ENCODE measurements at places on chromosomes 2 and 18.

GRCh38 chr18:41343808-41344207, 611.2 kb upstream of the PIK3C3 start:
- no peak for DNase-seq

DNA sequence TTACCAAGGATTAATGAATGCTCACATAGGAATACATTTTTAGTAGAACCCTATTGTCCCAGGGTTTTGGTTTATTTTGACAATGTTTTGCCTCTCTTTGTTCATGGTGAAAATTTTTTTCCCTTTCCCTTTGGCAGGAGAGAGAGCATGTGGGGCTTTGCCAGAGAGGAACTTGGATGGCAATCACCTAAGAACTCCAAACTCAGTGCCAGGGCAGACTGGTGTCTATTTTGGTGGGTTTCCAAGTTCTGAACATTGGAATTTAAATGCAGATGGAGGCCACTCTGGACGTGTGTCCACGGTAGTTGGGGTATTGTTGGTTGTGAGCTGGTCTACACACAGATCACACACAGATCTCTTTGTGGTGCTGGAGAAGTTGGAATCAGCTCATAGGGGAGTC, 2091.1 kb upstream of the PIK3C3 start:
- no peak for DNase-seq

GRCh38 chr2:127254386-127254981, 34.4 kb upstream of the CYP27C1 start:
- DNase-seq = no peak

GRCh38 chr2:66418381-66418780, 16.5 kb upstream of the MEIS1 start:
- no peak for DNase-seq

- no peak for DNase-seq
Measured at GRCh38 chr2:122704109-122704563, 948.7 kb downstream of the TSN start.

GRCh38 chr2:209579230-209579749, 155.4 kb downstream of the MAP2 start:
- no peak for DNase-seq

GRCh38 chr2:232603283-232603682, 30.1 kb upstream of the EFHD1 start:
- DNase-seq = no peak

DNA sequence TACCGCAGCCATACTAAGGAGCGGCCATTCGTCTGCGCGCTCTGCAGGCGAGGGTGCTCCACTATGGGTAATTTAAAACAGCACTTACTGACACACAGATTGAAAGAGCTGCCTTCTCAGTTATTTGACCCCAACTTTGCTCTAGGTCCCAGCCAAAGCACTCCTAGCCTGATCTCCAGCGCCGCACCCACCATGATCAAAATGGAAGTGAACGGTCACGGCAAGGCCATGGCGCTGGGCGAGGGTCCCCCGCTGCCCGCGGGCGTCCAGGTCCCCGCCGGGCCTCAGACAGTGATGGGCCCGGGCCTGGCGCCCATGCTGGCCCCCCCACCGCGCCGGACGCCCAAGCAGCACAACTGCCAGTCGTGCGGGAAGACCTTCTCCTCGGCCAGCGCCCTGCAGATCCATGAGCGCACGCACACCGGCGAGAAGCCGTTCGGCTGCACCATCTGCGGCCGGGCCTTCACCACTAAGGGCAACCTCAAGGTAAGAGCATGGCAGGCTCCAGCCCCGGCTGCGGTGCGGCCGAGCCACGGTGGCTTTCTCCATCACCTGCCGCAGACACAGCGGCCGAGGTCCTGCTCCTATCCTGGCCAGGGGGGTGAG, 15.5 kb downstream of the SALL3 start:
- DNase-seq = peak; percentile 41

GRCh38 chr2:142315346-142315745, 184.5 kb upstream of the LRP1B start:
- DNase-seq = no peak

GRCh38 chr18:478681-479080, 21.8 kb downstream of the COLEC12 start:
- no peak for DNase-seq

DNA sequence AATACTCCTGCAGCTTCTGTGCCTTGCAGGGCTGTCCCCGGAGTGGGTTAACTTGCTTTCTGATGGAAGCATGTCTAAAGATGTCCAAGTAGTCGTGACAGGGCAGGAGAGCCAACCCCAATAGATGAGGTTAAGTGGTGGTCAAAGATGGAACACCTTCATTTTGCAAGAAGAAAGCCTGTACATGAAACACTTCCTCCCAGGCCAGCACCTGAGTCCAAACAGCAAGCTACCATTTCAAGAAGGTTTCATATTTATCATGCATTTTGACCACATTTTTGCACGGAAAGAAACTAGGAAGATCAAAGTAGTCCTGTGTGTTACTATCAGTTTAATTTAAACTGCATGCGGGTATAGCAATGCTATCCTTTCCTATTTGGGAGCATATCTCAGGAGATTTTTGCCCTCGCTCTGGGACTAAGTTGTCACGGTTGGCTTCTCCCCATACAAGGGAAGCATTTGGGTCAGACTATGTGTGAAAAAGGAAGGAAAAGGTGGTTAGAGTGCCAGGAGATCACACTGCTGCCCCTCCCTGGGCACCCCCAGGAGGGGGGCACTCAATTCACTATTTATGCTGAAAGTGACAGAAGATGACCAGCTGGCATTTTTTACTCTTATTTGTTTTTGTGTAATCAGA, 187.6 kb downstream of the ZNF521 start:
- DNase-seq = no peak

- no peak for DNase-seq
Measured at GRCh38 chr2:102880731-102881130, 118.9 kb downstream of the TMEM182 start.

DNA sequence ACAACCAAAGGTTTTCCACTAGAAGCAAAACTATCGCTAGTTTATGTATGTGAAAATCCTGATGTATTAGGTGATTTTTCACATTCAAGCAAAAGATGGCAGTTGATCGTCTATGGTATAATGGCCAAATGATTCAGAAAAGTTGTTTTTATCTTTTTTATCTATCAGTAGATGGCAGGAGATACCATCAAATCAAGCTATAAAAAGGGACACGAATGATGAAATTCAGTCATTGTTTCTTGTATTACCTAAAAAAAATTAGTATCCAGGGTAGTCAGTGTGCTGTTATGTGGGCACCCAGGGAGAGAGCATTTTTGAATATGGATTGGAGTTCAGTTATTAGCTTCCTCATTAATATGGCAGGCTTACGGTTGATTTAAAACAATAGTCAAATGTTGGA, 22.9 kb upstream of the CAVIN2 start:
- no peak for DNase-seq

DNA sequence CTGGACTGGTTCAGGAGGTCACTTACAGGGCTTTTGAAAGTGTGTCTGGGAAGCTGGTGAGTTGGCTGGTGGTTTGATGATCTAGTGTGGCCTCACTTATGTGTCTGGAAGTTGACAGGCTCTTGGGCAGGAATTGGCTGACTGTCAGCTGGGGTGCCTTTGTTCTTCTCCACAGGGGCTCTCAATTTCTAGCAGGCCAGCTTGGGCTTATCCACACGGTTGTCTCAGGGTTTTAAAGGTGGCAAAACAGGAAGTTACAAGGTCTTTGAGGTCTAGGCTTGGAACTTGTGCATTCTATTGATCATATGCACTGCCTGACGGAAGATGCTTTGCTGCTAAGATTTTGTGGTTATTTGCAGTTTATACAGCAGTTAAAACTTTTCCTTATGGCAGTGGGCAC, 52.0 kb upstream of the CELF4 start:
- DNase-seq = no peak

GRCh38 chr2:26421961-26422360, 20.2 kb downstream of the DRC1 start:
- no peak for DNase-seq

Measured in activated CD8-positive, alpha-beta memory T cell treated with anti-CD3 and anti-CD28 coated beads for 24 hours (primary cell).